ENCODE measurements at places on chromosomes 13 and 19. TPM values are rescaled to one million over a fixed set of nuclear protein-coding genes. Genes with fewer than 3 reads are reported as not detected.
A peak's percentile ranks its signal among the peaks of the same experiment; 100 is the strongest.

ITGBL1 gene
- 26.4 TPM for total RNA-seq

C19orf73 gene
- total RNA-seq = 7.8 TPM

UNC13A gene
- 0.21 TPM for total RNA-seq

SLC25A42 gene
- total RNA-seq = 13.8 TPM

RFPL4A gene
- not detected for total RNA-seq

TTC9B gene
- total RNA-seq = 0.84 TPM

SMAD9 gene
- total RNA-seq = 20.4 TPM

PRSS57 gene
- total RNA-seq = not detected

CACNG7 gene
- total RNA-seq = not detected

RASA3 gene
- 50.0 TPM for total RNA-seq

DNA sequence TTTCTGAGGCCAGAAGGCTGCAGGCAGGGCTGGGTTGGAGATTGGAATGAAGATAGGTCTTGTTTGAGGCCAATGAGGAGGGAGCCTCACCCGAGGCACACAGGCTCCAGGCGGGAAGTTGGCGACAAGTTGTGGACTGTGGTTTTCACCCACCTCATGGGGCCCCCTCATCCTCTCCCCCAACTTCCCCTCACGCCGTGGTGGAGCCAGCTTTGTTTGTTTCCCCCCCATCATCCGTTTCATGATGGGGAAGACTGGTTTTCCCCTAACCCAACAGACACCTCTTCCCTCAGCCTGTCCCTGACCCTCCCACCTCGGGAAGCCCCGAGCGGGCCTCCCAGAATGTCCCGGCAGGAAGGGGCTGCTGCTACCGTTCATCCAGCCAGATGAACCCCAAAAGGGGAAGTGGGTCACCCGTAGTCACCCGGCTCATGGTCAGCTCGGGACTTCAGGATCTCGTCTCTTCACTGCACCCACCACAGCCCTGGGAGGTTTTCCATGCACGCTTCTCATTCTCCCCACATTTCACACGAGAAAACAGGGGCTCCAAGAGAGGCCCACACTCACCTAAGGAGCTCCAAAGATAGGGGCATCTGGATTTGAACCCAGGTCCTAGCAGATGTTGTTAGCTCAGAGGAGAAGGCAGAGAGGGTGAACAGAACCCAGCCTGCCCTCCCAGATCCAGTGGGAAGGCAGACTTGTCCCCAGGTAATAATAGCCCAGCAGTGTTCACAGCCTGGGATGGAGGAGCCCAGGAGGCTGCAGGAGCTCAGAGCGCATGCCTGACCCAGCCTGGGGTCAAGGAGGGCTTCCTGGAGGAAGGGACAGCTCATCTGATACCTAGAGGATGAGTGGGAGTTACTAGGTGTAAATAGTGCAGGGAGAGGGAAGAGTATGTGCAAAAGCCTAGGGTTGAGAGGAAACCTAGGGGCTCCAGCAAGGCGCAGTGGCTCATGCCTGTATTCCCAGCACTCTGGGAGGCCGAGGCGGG is 23.5 kb downstream of the CEACAM16 start:
- no peak for DNase-seq

GRCh38 chr19:14786421-14786851 is 8.1 kb upstream of the ADGRE2 start:
- no peak for DNase-seq

DNA sequence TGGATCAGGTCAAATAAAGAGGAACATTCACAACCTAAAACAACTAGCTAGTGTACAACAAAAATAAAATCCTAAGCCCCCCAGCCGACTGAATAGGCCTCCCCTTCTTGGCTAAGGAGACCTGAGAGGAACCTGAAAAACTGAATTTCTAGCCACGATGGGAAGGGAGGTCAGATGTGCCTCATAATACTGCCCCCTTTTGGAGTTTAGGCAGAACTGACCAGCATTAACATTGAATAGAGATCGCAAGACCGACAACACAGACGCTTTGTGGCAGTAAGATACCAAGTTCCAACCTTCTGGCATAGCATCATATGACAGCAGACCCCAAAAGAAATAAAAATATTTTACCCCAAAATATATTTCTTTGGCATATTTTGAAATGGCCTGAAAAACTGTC is 15.9 kb downstream of the CBY2 start:
- DNase-seq = no peak

GRCh38 chr13:92806215-92806614 is 420.4 kb upstream of the GPC6 start:
- no peak for DNase-seq

DNA sequence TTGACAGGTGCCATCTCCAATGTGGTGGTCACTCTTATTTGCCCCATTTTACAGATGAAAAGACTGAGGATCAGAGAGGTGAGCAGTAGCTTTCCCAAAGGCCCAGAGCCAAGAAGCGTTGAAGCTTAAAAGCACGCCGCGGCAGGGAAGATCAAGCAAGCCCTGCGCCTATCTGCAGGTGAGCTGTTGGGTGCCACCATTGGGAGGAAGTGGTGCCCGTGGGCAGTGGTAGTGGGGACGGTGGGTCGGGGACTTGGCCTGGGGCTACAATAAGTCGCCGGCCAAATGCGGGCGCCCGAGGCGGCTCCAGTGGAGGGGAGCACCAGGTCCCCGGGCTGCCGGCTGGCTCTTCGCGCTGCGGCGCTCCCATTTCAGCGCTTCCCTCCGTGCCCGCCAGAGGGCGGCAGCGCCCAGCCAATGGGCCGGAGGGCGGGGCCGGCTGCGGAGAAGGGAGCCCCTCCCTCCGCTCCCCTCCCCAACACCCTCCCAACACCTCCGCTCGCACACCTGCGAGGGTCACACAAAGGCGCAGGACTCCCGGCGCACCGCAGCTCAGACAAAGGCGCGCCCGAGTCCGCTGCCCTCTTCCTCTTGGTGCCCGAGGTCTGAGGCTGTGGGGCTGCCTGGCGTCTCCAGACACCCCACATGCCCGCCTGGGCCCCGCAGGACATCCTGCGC is 744 bp upstream of the POU2F2 start:
- DNase-seq = peak; percentile 35

GRCh38 chr19:6686628-6686975 is 16.6 kb upstream of the TNFSF14 start:
- DNase-seq = no peak

- no peak for DNase-seq
Observed at GRCh38 chr19:17402982-17403855, 2.2 kb downstream of the BST2 start.

DNA sequence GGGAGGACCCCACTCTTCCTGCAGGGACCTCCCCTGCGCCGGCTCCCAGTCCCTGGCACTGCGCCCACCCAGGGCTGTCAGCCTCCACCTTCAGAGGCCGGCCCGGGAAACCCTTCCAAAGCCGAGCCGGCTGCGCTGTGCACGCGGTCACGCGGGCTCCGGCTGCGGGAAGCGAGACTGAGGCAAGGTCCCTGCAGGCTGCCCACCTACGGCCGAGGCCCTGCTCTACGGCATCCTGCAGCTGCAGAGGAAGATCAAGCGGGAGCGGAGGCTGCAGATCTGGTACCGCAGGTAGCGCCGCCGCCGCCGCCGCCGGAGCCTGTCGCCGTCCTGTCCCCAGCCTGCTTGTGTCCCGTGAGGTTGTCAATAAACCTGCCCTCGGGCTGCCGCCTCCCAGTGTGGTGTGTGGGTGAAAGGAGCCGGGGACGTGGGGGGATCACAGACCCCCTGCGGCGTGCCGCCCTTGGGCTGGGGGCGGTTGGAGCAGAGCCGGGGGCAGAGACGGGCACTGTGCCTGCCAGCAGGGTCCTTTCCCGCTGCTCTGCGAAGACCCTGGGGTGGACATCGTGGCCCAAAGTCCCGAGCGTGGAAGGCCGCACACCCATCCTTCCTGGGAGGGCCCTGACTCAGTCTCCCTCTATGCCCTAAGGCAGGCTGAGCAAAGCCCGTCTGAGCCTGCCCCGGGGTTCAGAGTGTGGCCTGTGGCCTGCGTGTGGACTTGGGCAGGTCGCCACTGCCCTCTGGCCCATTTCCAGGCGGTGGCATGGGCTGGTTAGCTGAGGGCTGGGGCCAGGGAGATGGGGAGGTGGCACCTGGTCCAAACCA is 5.9 kb downstream of the GAMT start:
- no peak for DNase-seq

DNA sequence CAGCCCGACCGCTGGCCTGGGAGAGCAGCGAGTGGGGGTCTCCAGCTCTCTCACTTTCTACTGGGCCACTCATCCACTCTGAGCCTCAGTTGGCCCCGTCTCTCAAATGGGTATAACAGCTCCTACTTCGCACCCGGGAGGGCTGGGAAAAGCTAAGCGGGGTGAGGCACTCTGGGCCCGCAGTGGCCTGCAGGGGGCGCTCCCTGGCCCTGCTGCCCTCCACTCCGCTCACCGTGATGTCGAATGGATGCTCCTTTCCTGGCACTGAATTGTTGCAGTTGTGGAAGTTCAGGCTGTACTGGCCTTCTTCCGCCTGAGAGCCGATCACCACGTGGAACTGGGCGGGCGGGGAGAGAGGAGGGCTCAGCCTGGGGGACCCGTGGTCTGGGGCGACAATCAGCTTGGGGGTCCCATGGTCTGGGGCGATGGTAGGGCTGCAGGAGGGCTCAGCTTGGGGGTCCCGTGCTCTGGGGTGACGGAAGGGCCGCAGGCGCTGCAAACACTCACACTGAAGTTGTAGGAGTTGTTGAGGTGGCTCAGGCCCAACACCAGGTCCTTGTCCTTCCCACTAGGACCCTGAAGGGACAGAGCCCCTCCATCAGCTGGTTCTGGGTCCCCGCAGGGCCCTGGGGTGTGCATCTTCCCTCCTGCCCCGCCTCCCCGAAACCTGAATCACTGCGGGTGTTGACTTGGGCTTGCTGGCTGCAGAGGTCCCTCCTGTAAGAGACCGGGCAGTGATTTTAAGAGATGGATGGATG is 3.9 kb downstream of the GPR108 start:
- DNase-seq = no peak

GRCh38 chr19:38234615-38235014 is 10.6 kb upstream of the DPF1 start:
- no peak for DNase-seq

GRCh38 chr13:27573265-27573664 is 47.1 kb downstream of the LNX2 start:
- no peak for DNase-seq

DNA sequence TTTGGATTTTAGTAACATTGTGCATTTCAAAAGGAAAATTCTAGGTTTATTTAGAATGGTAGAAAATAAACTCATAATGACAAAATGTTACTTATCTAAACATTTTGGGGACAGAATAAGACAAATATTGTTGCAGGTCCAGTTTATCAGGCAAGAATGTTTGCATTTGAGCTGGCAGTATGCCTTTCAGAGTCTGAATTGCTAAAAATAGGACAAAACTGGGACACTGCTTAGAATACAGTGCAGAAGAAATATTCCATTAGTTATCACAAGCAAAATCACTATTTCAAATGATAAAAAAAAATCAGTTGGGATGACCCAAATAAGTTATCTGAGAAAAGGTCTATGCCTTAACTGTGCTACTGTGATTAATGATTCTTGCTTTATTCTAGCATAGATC is 870.3 kb upstream of the MIR17HG start:
- DNase-seq = no peak

DNA sequence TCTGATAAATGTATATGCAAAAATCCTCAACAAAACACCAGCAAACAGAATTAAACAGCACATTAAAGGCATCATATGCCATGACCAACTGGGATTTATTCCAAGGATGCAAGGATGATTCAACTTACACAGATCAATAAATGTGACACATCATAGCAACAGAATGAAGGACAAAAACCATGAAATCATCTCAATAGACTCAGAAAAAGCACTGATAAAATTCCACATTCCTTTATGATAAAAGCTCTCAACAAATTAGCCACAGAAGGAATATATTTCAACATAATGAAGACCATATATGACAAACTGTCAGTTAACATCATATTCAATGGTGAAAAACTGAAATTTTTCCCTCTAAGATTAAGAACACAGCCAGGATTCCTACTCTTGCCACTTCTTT is 691.6 kb downstream of the DIAPH3 start:
- DNase-seq = no peak

- no peak for DNase-seq
Observed at GRCh38 chr13:51737609-51738008, 66.4 kb downstream of the DHRS12 start.

DNA sequence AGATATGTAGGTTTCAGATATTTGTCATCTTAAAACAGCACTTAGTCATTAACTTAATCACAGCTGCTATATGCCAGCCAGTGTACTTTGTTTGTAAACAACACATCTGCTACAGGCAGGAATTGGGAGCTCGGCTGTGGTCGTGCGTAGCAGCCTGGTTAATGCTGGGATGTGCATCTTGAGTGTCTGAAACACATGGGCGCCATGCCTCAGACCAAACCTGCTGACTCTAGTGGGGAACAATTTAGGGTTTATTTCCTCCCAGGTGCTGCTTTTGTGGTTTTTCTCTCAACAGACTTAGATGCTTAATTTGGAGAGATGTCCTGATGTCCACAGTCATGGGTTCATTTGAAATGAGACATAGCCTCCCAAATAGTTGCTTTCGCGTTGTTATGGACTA is 238.5 kb upstream of the TMTC4 start:
- DNase-seq = no peak

- no peak for DNase-seq
Observed at GRCh38 chr19:31160336-31160926, 188.8 kb downstream of the TSHZ3 start.

Data from tibial nerve (tissue), 4 donors.